Colonic mucosa (tissue), 4 donors: ENCODE measurements at places on chromosomes 16 and 17.
A peak's percentile ranks its signal among the peaks of the same experiment; 100 is the strongest.

GRCh38 chr16:79253100-79253631, 347.4 kb downstream of the MAF start:
- no peaks in the 10 kb centered on the region for H3K36me3 ChIP-seq
- H3K4me3 ChIP-seq = no peak overlapping the region
- H3K4me1 ChIP-seq = no peaks in the 10 kb centered on the region
- H3K27me3 ChIP-seq = no peaks in the 10 kb centered on the region
- no peak overlapping the region for H3K27ac ChIP-seq

DNA sequence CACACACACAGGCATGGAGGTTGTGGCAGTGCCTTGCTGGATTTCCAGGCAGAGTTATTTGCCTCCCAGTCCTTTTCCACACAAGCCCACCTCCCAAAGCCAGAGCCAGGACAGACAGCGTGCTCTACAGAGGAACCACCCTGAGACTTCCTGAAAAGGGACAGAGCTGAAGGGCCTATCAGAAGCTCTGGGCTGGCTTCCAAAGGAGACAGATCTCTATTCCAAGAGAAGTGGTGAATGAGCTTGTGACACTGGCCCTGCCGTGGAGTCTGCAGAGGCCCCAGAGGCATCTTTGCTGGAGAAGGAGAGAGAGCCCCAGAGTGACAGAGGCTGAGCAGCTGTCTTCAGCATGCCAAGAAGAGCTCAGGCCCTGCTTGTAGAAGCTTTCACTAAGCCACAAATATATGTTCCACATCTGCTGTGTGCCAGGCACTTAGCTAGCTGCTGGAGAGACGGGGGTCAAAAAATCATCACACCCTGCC, 8.3 kb upstream of the LPCAT2 start:
- H3K4me1 ChIP-seq = peaks cover 19% of the 10 kb centered on the region
- no peak overlapping the region for H3K4me3 ChIP-seq
- no peaks in the 10 kb centered on the region for H3K27me3 ChIP-seq
- H3K36me3 ChIP-seq = no peaks in the 10 kb centered on the region
- H3K27ac ChIP-seq = no peak overlapping the region

DNA sequence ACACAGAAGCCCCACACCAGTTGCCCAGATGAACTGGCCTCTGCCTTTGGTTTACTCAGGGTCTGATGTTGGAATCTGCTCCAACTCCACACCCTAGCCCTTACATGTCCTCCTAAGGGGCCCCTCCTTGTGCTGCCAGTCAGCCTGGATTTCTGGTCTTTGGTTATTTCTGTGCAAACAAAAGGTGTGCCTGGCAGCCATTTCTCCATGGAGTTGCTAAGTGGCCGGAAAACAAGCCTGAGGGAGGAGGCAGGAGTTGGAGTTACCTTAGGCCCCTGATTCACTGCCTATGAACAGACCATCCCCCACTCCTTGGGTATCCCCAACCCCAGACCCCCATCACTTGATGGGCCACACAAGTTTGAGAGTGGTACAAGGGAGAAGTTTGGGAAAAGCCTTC, 4.4 kb upstream of the ALKBH5 start:
- no peak overlapping the region for H3K4me3 ChIP-seq
- H3K36me3 ChIP-seq = no peaks in the 10 kb centered on the region
- H3K27me3 ChIP-seq = no peaks in the 10 kb centered on the region
- no peak overlapping the region for H3K27ac ChIP-seq

DNA sequence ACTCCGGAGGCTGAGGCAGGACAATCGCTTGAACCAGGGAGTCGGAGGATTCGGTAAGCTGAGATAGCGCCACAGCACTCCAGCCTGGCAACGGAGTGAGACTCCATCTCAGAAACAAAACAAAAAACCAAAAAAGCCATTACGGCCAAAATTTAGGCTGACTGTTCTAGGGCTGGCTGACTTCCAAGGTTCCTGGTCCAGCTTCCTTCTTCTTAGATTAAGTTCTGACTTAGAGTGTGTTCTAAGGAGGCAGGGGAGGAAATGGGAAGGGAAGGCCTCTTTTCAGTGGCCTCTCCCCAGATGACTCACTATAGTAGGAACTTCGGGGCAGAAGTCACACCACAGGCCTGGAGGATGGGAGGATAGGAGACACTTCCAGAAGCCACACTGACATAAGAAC, 27.7 kb upstream of the CLEC18B start:
- H3K36me3 ChIP-seq = peaks cover 12% of the 10 kb centered on the region
- H3K27ac ChIP-seq = peak overlapping the region; percentile 84
- no peak overlapping the region for H3K4me3 ChIP-seq
- no peaks in the 10 kb centered on the region for H3K27me3 ChIP-seq
- DNase-seq = peak; percentile 75

- H3K4me3 ChIP-seq = no peak overlapping the region
- DNase-seq = no peak
Observed at GRCh38 chr16:74623214-74623838, 16.4 kb upstream of the GLG1 start.

GRCh38 chr17:31811101-31811500, 47.9 kb downstream of the COPRS start:
- H3K27ac ChIP-seq = no peak overlapping the region
- no peak for DNase-seq
- H3K27me3 ChIP-seq = no peaks in the 10 kb centered on the region
- H3K36me3 ChIP-seq = no peaks in the 10 kb centered on the region
- no peaks in the 10 kb centered on the region for H3K4me1 ChIP-seq
- H3K4me3 ChIP-seq = no peak overlapping the region

GRCh38 chr17:78839235-78839761, 1.3 kb downstream of the USP36 start:
- DNase-seq = no peak
- no peaks in the 10 kb centered on the region for H3K36me3 ChIP-seq
- H3K27ac ChIP-seq = peak overlapping the region; percentile 98
- no peaks in the 10 kb centered on the region for H3K27me3 ChIP-seq
- H3K4me1 ChIP-seq = peaks cover 7% of the 10 kb centered on the region

GRCh38 chr17:73553311-73553710, 90.9 kb downstream of the SDK2 start:
- H3K27ac ChIP-seq = no peak overlapping the region
- no peaks in the 10 kb centered on the region for H3K27me3 ChIP-seq
- no peak overlapping the region for H3K4me3 ChIP-seq

GRCh38 chr17:20721171-20721570, 141.6 kb downstream of the CDRT15L2 start:
- no peaks in the 10 kb centered on the region for H3K36me3 ChIP-seq
- H3K4me3 ChIP-seq = no peak overlapping the region
- H3K27me3 ChIP-seq = no peaks in the 10 kb centered on the region
- no peak for DNase-seq
- H3K27ac ChIP-seq = no peak overlapping the region

DNA sequence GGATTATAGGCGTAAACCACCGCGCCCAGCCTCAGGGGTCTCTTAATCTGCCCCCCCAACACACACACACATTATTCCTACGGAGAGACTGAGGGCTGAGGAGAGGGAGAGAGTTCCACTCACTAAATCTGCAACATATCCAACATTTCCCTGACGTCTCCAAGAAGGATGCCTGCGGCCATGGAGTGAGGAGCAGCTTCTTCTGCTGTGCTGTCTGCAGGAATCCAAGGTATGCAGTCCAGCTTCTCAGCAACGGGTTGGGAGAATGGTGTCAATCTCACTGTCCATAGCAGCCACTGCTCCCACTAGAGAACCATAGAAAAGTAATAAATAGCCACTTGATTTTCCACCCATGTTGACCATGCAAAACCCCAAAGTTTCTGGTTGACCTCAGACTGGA, 5.1 kb upstream of the PLXDC1 start:
- no peaks in the 10 kb centered on the region for H3K36me3 ChIP-seq
- H3K27ac ChIP-seq = no peak overlapping the region
- peaks cover 4% of the 10 kb centered on the region for H3K27me3 ChIP-seq
- no peak for DNase-seq
- no peak overlapping the region for H3K4me3 ChIP-seq
- no peaks in the 10 kb centered on the region for H3K4me1 ChIP-seq

DNA sequence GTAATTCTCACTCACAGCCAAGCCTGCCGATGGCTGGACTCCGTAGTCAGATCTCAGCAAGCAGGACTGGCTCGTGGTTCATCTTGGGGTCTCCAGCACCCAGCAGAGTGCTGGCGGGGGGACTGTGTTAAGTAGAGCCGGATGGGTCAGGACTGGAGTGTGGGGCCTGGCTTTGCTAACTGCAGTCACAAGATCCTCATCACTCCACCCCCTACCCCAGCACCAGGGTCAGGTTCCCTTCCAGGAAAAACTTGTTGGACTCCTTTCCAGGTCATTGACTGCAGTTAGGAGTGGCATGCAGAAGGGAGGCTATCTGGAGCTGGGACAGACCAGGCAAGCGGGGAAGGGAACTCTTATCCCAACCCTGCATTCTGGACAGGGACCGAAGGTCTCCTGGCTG, 6.0 kb downstream of the CIITA start:
- no peaks in the 10 kb centered on the region for H3K36me3 ChIP-seq
- H3K4me3 ChIP-seq = no peak overlapping the region
- H3K27me3 ChIP-seq = no peaks in the 10 kb centered on the region
- H3K4me1 ChIP-seq = peaks cover 5% of the 10 kb centered on the region
- DNase-seq = no peak

- DNase-seq = no peak
- no peaks in the 10 kb centered on the region for H3K27me3 ChIP-seq
- H3K4me1 ChIP-seq = no peaks in the 10 kb centered on the region
- H3K4me3 ChIP-seq = no peak overlapping the region
- no peaks in the 10 kb centered on the region for H3K36me3 ChIP-seq
Observed at GRCh38 chr16:82808036-82808435, 181.3 kb downstream of the CDH13 start.

DNA sequence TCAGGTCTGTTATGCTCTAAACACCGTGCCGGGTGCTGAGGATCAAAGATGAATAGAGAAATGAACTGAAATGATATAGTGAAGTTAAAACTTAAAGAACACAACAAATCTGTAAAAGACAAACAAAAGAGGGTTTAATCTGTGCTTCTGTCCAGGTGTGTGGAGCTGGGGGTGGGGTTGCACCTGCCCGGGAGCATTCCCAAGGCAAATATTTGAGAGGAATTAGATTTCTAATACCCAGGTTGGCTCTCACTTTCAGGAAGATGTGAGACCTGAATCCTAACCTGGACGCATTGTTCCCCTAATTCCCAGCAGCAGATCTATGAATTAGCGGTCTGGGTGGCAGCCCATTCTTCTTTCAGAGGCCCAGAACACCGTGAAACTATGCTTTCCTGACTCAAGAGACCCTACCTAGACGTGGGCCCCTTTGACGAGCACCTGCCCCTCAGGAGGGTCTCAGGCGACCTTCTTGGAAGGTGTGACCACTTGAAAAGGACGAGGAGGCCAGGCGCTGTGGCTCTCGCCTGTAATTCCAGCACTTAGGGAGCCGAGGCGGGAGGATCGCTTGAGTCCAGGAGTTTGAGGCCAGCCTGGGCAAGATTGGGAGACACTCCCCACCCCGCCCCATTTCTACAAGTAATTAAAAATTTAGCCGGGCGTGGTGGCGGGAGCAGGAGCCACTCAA, 677 bp upstream of the RANGRF start:
- no peaks in the 10 kb centered on the region for H3K27me3 ChIP-seq
- H3K4me1 ChIP-seq = no peaks in the 10 kb centered on the region
- peak overlapping the region; percentile 50 for H3K4me3 ChIP-seq
- H3K36me3 ChIP-seq = no peaks in the 10 kb centered on the region
- peak overlapping the region; percentile 66 for H3K27ac ChIP-seq
- peak; percentile 72 for DNase-seq

- no peak overlapping the region for H3K27ac ChIP-seq
- no peaks in the 10 kb centered on the region for H3K4me1 ChIP-seq
- no peaks in the 10 kb centered on the region for H3K27me3 ChIP-seq
- no peaks in the 10 kb centered on the region for H3K36me3 ChIP-seq
Observed at GRCh38 chr16:77183137-77183536, 7.9 kb upstream of the MON1B start.

- no peak overlapping the region for H3K27ac ChIP-seq
- H3K36me3 ChIP-seq = no peaks in the 10 kb centered on the region
- H3K4me1 ChIP-seq = peaks cover 3% of the 10 kb centered on the region
- no peaks in the 10 kb centered on the region for H3K27me3 ChIP-seq
- no peak for DNase-seq
Observed at GRCh38 chr17:82278786-82279391, 5.4 kb upstream of the CSNK1D start.

DNA sequence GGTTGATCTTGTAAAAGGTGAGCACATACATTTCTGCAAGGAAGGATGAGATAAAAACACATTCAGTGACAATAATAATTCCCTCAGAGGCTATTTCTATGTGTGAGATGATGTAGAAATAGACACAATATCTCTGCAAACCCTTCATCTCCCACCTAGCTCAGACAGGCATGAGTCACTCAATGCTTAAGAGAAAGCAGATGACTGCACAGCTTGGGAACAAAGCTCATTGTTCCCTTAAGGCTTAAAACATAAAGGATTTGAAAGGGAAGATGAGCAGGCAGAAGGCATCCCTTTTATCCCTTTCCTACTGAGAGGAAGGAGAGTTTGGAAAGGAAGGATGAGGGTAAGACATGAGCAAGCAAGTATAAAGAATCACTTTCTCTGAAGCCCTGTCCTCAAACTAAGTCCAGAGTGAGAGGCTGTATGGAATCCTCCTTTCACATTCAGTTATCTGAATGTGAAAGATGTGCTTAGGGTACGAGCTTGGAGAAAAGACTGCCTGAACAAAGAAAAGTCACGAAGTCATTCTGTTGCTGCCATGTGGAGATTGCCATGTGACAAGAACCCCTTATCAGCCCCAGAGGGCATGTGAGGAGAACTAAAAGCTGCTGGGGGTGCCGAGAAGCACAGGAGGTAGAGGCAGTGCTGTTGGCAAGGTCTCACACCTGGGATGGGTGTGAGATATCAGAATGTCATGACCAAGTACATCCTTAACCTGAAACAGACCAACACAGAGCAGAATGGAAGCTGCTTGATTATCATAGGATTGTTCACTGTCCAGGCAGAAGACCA, 58.2 kb downstream of the CNTNAP4 start:
- H3K4me3 ChIP-seq = no peak overlapping the region
- no peaks in the 10 kb centered on the region for H3K4me1 ChIP-seq
- no peak for DNase-seq
- no peak overlapping the region for H3K27ac ChIP-seq

GRCh38 chr17:82238472-82239201, 9.8 kb downstream of the SLC16A3 start:
- no peak overlapping the region for H3K4me3 ChIP-seq
- H3K27ac ChIP-seq = peak overlapping the region; percentile 45
- peaks cover 58% of the 10 kb centered on the region for H3K4me1 ChIP-seq
- no peaks in the 10 kb centered on the region for H3K27me3 ChIP-seq
- H3K36me3 ChIP-seq = peaks cover 9% of the 10 kb centered on the region

DNA sequence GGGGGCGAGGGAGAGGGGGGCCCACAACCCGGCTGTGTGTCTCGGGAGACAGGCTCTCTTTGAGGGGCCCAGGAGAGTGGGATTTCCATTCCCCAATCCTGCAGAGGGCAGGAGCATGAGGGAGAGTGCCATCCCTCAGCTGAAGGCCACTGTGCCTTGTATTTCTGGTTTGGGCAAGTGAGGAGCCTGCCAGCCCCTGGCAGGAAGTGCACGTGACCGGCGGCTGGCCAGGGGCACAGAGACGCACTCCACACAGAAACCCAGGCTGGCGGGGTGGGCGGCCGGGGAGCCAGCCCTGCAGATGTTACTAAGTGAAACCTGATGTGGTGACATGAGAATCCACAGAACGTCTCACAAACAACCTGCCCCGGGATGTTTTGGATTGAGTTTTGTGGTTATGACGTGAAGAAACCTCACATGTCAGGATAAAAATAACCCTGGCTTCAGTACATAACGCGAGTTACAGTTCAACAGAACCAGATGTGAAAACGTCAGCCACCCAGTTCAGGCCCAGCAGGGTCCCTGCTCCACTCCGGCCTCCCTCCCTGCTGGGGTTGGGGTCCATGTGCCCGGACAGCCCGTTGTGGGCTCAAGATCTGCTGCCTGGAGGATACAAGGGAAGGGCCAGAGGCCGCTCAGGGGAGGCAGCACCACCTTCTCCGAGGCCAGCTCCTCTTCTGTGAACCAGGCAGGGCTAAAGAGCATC, 51.7 kb upstream of the MTSS2 start:
- no peaks in the 10 kb centered on the region for H3K36me3 ChIP-seq
- peaks cover 7% of the 10 kb centered on the region for H3K4me1 ChIP-seq
- DNase-seq = no peak
- peak overlapping the region; percentile 61 for H3K27ac ChIP-seq
- H3K4me3 ChIP-seq = no peak overlapping the region
